ENCODE measurements at places on chromosomes 12 and 14.

GRCh38 chr14:28758885-28759652, 7.5 kb upstream of the FOXG1 start:
- DNase-seq = no peak

DNA sequence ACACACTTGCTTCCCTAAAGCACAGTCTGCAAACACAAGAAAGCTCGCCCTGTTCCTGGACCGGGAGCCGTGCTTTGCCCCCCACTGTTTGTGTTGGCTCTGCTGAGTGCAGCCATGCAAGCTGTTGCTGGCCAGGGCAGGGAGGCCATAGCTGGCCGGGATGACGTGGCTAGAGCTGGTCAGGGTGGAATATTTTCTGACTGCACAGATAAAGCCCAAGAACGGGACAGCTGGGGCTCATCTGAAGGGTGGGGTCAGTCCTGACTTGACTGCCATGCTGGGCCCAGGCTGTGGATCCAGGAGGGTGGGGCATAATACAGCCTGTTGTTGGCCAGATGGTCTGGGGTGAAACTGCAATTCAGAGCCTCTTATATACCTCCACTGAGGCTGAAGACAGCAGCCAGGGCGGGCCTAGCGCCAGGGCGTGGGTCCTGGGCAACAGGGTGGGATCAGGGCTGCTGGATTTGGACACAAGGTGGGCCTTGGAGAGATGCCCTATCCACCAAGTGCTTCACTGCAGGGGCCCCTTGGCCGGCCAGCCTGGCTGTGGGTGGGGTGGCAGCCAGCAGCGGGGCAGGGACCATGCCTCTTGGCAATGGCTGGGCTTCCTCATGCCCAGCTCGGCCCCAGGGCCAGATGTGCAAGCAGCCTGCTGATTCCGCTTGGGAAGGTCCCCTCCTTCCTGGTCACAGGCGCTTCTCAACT, 14.8 kb downstream of the KMT5A start:
- peak; percentile 56 for DNase-seq

DNA sequence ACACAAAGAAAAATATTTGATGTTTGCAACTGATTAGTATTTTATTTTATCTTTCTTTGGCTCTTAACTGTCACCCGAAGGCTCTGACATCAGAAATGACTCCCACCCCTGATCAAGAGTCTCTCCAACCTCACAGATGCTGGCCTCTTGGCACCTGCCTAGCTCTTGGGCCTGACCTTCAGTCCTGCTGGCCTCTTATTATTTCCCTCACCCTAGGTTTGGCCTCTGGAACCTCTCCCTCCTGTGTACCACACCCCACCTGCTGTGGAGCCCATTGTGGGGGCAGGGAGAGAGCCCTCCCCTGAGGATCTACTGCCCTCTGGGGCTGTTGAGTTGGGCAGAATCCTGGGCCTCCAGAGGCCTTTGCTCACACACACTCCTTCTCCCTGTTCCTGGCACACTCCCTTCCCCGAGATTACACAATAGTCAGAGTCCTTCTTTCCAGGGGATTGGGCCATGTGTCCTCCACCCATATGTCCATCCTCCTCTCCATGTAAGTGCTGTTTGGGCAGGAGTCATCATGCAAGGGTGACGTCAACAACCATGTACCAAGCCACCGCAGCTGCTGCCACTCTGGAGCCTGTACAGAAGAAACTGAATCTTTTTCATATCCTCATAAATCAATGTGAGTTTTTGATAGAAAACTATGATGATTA, 124.3 kb downstream of the RASSF9 start:
- no peak for DNase-seq

GRCh38 chr14:81517798-81518398, 15.8 kb downstream of the SEL1L start:
- DNase-seq = no peak

DNA sequence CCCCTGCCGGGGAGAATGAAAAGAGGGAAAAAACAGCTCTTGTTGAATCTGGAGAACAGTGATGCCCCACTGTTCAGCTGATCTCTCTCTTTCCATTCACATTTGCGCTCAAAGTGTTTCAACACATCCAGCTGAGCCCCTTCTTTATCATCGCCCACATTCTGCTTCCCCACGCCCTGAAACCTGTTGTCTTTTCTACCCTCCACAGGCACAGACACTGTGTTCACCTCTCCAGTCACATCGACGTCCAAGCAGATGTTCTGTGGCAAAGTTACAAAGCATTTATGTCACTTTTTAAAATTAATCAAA, 338.7 kb downstream of the EGLN3 start:
- DNase-seq = no peak

GRCh38 chr12:114392909-114393308, 13.0 kb downstream of the TBX5 start:
- DNase-seq = no peak

- peak; percentile 63 for DNase-seq
These were observed 9.8 kb upstream of the SSTR1 start for GRCh38 chr14:38197784-38198335.

DNA sequence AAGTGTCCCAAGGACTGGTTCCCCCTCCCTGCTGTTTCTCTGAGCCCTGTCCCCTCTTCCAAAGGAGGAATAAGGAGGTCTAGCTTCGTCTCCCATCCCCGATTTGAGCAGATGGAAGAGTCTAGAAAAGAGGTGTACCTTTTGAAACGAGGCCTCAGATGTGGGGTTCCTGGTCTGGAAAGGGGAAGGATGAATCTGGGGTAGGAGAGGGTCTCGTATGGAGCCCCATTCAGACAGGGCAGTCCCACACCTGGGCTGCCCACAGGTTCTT, 13.3 kb downstream of the MEG3 start:
- DNase-seq = no peak

- no peak for DNase-seq
These were observed 17.7 kb upstream of the TDG start for GRCh38 chr12:103947871-103948555.

DNA sequence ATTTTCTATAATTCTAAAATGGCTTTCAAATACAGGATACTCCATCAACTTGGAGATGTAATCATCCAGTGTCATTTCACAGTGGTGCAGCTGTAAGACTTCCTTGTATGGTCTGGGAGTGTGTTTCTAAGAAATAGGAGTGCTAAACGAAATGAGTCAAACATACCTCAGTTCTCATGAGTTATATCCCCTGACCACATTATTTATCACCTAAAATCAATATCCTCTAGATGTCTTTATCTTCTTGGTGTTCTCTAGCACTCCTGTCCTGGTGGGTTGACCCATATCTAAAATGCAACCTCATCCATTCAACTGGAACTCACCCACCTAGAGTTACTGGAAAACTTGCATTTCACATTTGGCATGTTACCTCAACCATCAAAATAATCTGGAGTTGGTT, 33.2 kb downstream of the TMEM30B start:
- no peak for DNase-seq

- no peak for DNase-seq
These were observed 188.9 kb downstream of the TMX1 start for GRCh38 chr14:51428981-51429380.

DNA sequence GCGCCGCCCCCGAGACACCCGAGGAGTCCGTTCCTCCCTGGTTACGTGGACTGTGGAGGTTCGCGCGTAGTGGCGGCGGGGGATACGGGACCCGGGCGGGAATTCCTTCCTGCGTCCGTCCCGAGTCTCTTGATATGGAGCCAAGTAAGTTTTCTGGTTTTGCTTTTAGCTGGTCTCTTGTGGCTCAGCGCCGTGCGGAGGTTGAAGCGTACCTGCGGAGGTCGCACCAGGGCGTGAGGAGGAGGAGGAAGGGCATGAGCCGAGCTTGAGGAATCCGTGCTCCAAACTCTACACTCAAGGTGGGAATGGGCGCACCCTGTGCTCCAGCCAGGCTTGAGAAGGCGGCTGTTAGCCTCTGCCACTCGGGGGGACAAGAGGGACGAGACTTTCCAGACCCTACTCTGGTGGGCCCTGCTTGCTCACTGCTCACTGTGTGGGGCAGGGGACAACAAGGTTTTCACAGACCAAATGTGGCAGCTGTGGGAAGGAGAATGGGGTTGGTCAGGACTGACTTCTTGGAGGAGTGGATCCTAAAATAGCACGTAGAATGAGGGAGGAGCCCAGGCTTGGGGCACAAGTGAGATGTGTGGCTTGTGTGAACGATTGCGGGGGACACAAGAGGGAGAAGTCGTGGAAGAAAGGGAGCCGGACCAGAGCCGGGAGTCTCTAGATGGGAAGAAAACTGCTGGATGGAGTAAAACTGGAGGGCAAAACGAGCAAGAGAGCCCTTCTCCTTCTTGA, 577 bp downstream of the ATG101 start:
- no peak for DNase-seq

- DNase-seq = no peak
These were observed 29.4 kb downstream of the PPP2R5E start for GRCh38 chr14:63513756-63514155.

DNA sequence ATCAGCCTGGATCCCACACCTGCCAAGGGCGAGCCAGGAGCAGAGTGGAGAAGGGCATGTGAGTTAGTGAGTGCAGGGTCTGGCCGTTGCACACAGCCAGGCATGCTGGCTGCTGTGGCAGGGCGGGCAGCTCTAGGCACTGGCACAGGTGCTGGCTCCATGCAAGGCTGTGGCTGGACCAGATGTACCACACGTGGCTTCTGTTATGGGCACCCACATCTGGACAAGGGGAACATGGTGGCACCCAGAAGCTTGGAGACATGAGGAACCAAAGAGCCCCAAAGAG, 20.1 kb downstream of the SERPINA3 start:
- no peak for DNase-seq

DNA sequence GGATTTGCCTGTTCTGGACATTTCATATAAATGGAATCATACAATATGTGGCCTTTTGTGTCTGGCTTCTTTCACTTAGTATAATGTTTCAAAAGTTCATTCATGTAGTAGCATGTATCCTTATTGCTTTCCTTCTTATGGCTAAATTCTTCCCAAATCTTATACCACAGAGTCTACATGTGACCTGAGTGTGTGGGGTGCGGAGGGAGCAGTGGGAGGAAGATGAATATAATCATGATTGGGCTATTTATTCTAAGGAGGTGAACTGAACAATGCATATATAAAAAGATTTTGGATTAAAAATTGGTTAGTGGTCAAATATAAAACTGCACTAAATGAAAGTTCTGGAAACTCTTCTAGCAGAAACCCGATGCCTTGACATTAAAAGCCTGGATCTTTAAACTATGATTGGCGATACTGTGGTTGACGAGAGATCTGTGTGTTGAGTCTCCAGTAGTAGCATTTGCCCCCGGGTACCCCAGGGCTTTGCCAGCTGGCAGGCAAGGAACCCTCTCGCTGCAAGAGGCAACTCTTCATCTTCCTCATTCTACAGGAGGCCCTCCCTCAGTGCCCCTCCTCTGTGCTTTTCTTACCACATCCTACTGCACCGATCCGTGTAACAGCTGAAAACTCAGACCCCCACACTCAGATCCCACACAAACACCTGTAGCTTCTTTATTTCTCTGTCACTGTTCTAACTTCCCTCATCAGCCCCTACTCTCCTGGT, 2.6 kb downstream of the CYP46A1 start:
- DNase-seq = no peak

DNA sequence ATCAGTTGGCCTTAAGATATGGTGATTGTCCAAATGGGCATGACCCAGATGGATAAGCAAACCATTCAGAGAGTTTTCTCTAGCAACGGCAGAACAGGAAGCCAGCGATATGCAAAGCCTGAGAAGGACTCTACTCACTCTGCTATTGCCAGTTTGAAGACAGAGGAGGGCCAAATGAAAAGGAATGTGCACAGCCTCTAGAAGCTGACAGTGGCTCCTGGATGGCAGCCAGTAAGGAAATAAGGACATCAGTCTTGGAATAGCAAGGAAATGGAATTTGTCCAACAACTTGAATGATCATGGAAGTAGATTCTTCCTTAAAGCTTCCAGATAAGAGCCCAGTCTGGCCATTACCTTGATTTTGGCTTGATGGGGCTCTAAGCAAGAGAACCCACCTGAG, 60.0 kb downstream of the TMTC2 start:
- DNase-seq = no peak

- DNase-seq = no peak
These were observed 173.9 kb upstream of the GRIP1 start for GRCh38 chr12:66852765-66853164.

GRCh38 chr14:53668897-53669296, 287.7 kb downstream of the BMP4 start:
- DNase-seq = peak; percentile 5

DNA sequence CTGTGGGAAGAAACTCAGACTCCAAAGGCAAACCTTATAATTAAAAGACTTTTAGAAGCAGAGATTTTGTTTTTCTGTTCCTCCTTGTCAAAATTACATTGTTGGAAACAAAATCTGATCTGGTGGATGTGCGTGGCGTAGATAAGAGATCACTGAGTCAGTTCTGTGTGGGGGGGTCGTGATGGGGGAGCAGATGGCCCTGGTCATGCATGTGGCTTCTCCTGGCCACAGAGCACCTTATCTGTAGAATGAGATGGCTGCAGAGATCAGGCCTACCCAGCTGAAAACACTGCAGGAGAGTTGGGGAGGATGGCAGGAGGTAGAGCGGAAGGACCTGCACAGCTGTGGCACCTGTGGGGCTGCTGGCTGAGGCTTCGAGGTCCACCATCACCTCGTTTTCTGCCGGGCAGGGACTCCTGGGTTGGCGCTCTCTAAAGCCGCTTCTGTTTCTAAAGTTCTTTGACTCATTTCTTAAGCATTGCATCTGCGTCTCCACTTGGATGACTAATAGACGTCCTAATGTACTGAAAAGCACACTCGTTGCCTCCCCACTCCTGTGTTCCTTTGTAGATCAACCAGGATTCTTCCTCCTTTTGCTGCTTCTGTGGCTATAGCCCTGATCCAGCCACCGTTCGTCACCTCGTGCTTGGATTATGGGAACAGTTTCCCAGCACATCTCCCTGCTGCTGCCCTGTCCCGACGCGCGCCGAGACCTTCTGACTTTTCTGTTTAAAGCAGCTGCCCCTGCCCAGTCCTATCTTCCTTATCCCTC, 93.4 kb downstream of the TSPAN9 start:
- DNase-seq = peak; percentile 61

- no peak for DNase-seq
These were observed 24.3 kb downstream of the TSPAN9 start for GRCh38 chr12:3101309-3102024.

Data from BJ (cell line).